Kidney tubule cell (primary cell): ENCODE measurements at places on chromosomes 11 and 22.

DNA sequence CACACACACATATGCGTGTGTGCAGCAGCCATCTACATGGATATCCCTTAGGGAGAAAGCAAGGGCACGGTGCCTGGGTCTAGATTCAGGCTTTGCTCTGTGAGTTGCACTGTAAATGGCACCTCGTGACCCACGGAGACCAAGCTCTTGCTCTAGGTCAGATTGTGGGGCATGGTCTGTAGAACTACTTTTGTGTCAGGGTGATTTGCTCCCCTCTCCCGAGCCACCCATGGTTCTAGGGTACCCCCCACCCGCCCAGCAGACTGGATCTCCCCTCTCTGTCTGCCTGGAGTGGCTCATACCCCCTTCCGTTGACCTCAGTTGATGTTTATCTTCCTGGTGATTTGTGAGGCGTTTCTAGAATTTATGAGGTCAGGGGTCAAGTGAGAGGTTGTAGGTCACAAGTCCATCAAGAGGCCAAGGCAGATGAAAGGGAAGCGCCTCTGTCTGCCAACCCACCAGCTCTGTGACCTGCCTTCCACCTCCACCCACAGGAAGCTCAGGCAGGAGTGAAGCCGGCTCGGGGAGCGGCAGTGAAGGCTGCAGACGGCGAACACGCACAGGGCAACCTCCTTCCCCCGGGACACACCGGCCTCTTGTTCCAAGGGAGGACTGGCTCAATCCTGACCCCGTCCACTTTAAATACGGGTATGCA is 76.2 kb upstream of the TTLL12 start:
- DNase-seq, result peak; percentile 17

DNA sequence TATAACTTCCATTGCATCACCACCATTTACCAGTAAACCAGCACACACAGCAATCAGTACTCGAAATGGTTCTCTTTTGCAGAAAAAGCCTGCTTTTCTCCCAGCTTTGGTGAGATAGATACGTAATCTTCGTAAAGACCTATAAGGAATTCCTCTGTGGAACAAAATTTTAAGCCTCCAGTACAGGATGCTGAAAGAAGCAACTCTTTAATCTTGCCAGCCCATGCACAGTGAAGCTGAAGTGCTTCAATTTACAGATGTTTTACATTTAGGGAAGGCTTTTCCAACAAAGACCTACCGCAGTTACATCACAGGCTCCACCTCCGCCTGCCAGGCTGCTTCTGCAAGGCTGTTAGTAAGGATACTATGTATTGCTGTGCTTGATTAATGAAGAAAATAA is 1.9 kb downstream of the ELMOD1 start:
- no peak for DNase-seq

- peak; percentile 68 for DNase-seq
Observed at GRCh38 chr22:36757668-36758211, 18.2 kb downstream of the IFT27 start.

DNA sequence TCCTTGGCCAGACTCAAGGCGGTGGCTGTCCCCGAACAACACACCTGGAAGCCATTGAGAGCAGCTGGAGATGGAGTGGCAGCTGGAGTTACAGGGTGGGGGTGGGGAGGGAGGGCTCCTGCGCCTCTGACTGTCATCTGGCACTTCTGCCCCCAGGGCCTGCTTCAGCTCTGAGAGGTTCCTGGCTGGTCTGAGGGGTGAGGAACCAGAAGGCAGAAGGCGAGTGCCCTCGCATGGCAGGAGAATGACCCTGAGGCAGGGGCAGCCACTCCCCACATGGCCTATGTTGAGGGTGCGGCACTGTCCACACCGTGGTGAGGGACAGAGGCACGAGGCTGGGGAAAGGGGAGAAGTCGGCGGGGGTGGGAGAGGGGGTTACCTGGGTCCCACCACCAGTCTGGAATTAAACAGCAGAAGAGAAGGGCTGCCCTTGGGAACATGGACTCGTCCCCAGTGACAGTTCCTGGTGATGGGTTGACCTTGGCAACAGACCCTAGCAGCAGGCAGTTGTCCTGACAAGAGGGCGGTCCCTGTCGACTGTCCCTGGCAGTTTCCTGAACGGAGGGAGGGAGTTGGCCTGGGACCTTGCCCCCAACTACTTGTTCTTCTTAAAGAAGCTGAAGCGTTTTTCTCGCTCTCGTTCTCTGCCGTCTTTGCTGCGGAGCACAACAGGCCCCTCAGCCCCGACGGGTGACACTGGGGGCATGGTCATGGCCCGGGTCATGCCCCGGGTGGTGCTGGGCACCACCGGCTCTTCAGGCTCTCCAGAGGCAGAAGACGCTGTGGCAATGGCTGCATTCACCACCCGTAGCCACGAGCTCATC is 7.8 kb upstream of the RBM4B start:
- DNase-seq, result no peak

DNA sequence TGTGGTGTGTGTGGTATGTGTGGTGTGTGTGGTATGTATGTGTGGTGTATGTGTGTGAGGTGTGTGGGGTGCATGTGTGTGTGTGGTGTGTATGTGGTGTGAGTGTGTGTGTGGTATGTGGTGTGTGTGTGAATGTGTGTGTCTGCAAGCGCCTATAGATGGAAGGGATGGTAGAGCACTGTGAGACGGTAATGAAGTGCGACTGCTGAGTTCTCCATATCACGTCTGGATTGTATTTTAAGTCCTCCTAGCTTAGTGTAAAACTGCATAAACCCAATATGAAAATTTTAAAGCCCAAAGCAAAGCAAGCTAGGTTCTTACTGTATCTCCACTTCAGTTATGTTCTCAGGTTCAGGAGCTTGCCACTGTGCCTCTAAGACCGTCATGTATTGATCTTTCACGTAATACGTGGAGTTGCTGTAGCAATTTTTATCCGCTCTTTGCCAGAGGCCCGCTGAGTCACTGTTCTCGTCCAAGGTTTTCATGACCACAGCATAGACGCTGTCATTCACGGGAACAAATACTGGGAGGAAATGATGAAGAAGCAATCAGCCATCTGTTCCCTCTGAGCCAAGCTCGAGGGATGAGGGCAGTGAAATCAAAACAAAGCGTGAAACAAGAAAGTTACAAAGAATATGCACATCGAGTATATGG is 5.5 kb downstream of the PLET1 start:
- DNase-seq, result peak; percentile 35
